ENCODE measurements at places on chromosomes 1 and 21.

DNA sequence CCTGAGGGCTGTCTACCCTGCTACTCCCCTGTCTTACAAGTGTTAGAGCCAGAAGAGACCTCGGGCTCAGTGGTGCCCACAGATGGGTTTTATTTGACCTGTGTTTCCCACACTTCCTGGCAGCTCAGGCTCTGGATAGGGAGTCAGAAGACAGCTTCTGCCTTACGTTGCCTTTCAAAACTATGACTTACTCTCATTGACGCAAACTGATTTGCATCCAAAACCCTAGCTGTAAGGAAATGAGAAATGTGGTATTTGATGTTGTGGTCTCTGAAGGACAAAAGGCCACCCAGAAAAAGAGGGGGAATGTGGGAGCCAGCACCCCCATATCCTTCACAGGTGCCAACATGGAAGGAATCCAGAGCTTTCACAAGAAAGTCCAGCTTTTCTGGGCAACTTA, 180.2 kb downstream of the ATG4C start:
- DNase-seq = no peak

- DNase-seq = peak; percentile 20
Measured at GRCh38 chr1:157580179-157580827, 17.6 kb downstream of the FCRL4 start.

DNA sequence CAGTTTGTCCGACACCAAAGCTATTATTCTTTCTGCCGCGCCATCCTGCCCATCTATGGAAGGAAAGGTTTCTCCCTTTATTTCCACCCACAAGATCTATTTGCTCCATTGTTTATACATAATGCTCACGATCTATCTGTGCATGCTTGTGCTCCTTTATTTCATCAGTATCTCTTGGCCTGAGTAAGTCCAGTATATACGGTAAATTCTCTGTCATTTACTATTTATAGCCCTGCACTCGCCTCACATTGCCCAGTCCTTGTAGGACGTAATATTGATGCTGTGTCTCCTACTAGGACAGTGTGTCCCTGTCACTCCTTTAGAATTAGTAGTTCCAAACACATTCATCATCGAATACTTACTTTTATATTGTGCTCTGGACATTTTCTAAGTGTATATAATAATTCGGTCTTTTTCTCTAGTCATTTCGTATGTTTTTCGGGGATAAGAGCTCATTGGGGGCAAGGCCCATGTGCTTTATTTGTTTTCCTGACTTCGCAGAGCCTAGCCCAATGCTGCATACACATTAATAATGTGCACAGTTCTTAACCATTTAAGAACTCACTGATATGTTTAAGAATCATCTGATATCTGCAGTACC, 3.1 kb upstream of the NID1 start:
- DNase-seq = no peak

DNA sequence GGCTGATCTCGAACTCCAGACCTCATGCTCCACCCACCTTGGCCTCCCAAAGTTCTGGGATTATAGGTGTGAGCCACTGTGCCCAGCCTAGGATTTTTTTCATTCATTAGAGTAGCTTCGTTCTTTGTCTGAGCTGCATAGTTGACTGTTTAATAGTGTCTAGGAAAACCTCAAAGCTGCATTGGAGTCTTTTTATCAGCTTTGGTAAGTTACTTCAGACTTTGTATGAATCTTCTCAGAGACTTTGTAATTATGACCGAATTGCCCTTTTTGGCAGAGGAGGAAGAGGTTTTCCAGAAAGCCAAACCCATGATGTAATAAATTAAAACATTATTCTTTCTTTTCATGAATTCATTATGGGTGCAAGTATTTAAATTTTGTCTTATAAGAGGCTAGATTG, 5.1 kb downstream of the DNAJB4 start:
- DNase-seq = no peak

GRCh38 chr1:41235893-41236292, 6.2 kb downstream of the SCMH1 start:
- no peak for DNase-seq

GRCh38 chr21:39347537-39347936, 1.4 kb downstream of the HMGN1 start:
- DNase-seq = no peak

DNA sequence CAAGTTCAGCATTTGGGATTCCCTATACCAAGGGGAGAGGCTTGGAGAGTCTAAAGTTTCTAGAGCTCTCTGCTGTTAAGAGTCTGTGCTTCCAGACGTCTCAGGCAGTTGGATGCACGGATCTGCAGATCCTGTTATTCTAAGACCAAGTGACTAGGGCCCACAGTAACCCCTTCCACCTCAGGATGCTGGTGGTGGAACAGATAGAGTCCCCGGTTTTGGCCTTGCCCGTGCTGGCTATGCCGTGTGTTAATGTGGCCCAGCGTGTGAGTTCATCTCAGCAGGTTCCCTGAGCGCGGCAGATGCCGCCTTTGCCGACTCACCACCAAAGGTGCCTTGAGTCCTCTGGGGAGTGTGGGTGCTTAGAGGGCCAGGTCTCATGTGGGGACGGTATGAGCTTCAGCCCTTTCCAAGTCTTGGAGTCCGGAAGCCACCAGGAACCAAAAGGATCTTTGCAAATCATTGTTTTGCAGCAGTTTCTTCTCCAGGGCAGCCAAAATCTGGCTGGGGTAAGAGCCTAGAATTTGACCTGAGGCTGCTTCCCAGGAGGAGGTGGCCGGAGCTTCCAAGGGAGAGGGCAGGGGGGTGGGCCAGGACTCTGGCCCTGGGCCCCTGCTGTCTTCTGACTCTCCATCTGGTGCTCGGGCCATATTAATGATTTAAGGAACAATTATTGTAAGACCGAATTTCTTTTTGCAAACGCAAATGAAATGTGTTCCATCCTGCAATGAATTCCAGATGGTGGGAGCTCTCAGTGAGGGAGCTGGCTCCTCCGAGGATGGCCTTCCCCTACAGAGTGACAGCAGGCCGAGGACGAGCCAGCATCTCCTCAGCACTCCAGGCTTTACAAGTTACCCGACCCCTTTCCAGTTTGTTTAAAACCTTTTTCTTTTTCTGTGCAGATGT, 205.7 kb downstream of the FOXD2 start:
- DNase-seq = no peak

- DNase-seq = no peak
Measured at GRCh38 chr1:53016705-53017104, 45.3 kb upstream of the PODN start.

DNA sequence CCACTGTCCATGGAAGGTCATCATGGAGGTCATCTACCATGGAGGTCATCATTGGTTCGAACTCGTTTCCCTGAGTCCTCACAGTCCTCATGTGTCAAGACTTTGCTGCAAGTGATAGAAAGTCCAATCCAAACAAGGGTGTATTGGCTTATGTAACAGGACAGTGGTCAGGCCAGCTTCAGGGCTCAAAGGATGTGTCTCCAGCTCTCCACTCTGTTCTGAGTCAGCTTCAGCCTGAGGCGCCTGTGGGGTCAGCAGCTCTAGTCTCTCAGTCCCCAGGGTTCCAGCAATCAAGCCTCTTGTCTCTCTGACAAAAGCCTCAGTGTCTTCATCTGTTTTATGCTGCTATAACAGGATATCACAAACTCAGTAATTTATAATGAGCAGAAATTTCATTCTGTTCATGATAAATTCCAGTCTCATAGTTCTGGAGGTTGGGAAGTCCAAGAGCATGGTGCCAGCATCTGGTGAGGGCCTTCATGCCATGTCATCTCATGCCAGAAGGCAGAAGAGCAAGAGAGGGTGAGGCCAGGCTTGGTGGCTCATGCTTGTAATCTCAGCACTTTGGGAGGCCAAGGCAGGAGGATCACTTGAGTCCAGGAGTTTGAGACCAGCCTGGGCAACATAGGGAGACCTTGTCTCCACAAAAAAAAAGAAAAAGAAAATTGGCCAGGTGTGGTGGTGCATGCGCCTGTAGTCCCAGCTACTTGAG, 19.5 kb downstream of the A3GALT2 start:
- no peak for DNase-seq

DNA sequence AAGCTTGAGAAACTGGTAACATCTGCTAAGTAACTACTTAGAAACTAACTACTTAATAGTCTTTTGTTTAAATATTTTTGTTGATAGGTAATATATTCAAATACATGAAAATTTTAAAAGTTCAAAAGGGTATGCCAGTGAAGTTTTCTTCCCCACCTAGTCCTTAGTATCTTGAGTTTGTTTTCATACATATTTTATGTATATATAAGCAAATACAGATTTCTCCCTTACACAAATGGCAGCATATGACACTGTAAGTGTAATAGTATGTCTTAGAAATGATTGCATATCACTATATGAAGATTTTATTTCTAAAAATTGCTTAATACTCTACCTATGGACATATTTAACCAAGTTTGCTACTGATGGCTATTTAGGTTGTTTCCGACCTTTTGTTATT, 38.9 kb downstream of the MARK1 start:
- DNase-seq = no peak

- no peak for DNase-seq
Measured at GRCh38 chr1:225476538-225476988, 48.7 kb upstream of the LBR start.

DNA sequence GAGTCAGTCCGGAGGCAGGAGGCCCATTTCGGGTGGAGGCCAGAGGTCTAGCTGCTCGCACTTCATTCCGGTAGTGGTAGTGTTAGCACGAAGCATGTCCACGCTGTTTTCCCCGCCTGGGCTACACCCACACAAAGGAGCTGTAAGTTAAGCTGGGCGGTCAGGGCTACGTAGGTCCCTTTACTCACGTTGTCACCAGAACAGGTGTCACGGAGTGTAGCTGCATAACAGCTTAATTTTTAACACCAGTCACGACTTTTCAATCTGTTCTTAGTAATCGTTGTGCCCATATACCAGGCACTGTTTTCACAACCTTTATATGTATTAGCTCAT, 15.6 kb downstream of the HLX start:
- no peak for DNase-seq

GRCh38 chr1:114369930-114370329, 141.1 kb downstream of the TRIM33 start:
- DNase-seq = no peak

DNA sequence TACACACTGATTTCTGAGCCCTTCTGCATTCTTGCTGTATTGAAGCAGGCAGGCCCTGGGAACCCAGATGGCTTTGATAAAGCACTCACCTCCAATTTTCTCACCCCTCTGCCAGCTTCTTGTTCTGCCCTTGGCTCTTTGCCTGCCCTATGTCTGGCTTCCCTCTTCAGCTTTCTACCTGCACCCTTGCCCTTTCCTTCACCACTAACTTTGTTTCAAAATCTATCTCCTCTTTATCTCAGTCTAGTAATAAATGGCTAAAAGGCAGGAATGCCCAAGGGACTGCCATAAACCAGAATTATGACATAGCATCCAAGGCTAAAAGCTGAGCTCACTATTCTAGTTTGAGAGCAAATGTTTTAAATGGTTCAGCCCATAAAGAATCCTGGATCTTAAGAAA, 178.7 kb downstream of the TNR start:
- DNase-seq = no peak
